ENCODE measurements at places on chromosomes 11 and 22.
A peak's percentile ranks its signal among the peaks of the same experiment; 100 is the strongest.

GRCh38 chr11:69157156-69157821 is 1.6 kb downstream of the SMIM38 start:
- no peak for DNase-seq

- DNase-seq: no peak
Measured at GRCh38 chr22:33919391-33920196, 682 bp downstream of the LARGE1 start.

- DNase-seq: no peak
Measured at GRCh38 chr11:112770487-112770886, 190.7 kb upstream of the NCAM1 start.

DNA sequence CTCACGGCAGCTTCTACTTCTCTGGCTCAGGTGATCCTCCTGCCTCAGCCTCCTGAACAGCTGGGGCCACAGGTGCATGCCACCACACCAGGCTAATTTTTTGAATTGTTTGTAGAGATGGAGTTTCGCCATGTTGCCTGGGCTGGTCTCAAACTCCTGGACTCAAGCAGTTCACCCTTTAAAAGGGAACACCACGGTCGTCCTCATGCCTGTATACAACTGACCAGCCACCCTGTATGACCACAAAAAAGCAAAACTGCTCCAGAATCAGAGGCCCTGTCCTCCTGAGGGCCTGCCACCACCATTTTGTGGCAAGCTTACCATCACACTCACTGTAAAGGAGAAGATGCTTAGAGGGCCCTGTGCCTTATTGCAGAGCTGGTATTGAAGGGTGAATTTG is 2.2 kb downstream of the GLB1L3 start:
- DNase-seq: no peak

- DNase-seq: no peak
Measured at GRCh38 chr11:7637447-7638157, 35.7 kb downstream of the CYB5R2 start.

DNA sequence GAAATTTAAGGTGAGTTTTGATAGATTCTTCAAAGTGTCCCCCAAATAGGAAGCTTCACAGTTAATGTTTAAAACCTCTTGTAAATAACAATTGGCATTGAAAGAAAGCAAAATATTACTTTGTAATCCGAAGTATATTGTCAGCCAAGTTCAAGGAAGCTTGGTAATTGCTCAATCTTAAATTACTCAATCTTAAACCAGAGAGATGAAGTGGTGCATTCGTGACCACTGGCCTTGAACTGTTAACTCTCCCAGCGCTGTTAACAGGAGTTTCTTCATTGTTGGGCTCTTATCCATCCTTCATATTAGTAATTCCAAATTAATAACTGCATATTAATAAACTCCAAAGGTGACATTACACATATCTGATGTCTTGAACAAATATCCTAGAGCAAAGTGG is 20.6 kb upstream of the FDX1 start:
- DNase-seq: peak; percentile 72

DNA sequence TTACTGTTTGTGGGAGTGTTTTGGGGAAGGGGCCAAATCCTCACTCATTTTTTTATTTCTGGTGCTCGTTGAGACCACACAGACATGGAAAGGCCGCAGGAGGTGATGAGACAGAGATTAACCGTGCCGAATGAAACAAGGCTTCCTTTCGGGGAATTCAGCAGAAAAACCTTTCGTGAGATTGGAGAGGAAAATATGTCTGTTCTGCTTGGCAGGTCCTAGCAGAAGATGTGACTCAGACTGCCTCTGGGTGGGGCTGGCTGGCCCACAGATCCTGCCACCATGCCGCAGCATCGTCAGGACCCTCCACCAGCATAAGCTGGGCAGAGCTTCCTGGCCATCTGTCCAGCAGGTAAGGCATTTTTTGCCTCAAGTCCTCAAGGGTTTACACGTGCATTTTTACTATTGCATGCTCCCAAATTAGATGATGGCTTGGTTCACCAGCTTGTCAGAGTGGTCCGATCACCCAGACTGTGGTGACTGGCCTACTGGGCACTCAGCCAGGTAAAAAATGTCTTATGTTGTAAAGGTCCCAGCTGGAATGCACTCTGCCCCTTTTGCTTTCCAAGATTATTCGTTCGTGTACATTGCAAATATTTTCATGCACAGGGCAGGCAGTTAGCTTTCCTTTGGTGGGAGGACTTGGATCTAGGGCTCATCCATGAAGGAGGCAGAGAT is 1.5 kb downstream of the DDB2 start:
- DNase-seq: peak; percentile 50

DNA sequence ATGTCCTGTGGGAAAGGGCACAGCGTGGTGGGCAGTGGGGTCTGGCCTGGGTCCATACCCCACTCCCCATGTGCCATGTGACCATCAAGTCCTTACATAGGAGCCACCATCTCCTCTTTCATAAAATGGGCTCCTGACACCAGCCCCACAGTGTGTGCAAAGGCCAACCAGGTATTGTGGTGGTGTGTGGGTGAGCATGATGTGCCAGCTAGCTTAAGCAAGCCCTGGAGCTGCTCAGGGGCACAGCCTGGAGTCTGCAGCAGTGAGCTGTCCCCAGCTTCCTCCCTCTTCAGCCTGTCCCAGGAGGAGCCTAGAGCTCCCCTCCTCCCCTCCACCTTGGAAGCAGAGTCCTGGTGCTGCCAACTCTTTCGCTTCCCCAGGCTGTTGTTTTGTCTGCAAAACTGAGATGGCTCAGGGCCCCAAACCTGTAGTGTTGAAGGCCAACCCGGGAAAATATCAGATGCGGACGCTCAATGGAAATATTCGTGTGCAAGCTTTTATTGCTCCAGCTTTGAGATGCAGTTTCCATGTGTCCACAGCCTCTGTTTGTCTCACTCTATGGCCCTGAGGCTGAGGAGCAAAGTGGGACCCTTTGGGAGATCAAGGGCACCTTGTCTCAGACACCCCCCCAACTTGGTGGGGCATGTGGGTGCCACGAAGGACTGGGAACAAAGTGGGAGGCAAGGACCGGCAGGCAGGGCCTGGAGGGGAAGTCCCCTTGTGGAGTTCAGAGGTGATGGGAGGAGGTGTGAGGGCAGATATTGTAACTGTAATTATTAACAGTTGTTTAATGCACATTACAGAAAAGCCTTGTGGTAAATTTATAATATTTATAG is 92.6 kb downstream of the CTTN start:
- DNase-seq: no peak

Measured in MV-4-11 (cell line).